ENCODE measurements at places on chromosomes 1 and 21. TPM values are rescaled to one million over a fixed set of nuclear protein-coding genes. Genes with fewer than 3 reads are reported as not detected.

TNNI3K gene
- polyA plus RNA-seq, result not detected

NBPF14 gene
- polyA plus RNA-seq, result 21.2 TPM

COL8A2 gene
- 17.4 TPM for polyA plus RNA-seq

RAB13 gene
- 643 TPM for polyA plus RNA-seq

FCGR1A gene
- polyA plus RNA-seq, result 12.5 TPM

KRTAP19-6 gene
- not detected for polyA plus RNA-seq

ABCA4 gene
- polyA plus RNA-seq, result 0.25 TPM

CRYAA gene
- not detected for polyA plus RNA-seq

POMGNT1 gene
- polyA plus RNA-seq, result 17.8 TPM

C1orf94 gene
- polyA plus RNA-seq, result not detected

DYRK3 gene
- polyA plus RNA-seq, result 4.2 TPM

MIXL1 gene
- polyA plus RNA-seq, result not detected

RAB7B gene
- polyA plus RNA-seq, result 7.9 TPM

IL20 gene
- polyA plus RNA-seq, result not detected

KRTAP12-2 gene
- polyA plus RNA-seq, result not detected

FAAH gene
- polyA plus RNA-seq, result 33.2 TPM

AMIGO1 gene
- 3.1 TPM for polyA plus RNA-seq

LYST gene
- 4.1 TPM for polyA plus RNA-seq

NCAM2 gene
- 1.1 TPM for polyA plus RNA-seq

IGFN1 gene
- polyA plus RNA-seq, result 0.50 TPM

PEX14 gene
- polyA plus RNA-seq, result 14.8 TPM

CD1E gene
- not detected for polyA plus RNA-seq

TTC22 gene
- 0.20 TPM for polyA plus RNA-seq

PPFIA4 gene
- polyA plus RNA-seq, result 3.3 TPM

KCTD3 gene
- polyA plus RNA-seq, result 29.4 TPM

C1QC gene
- 230 TPM for polyA plus RNA-seq

All from aorta (tissue), 5 donors.